Skeletal muscle cell (primary cell): ENCODE measurements at places on chromosomes 4 and X.

- DNase-seq, result no peak
Observed at GRCh38 chrX:45862801-45863200, 662.1 kb upstream of the DIPK2B start.

DNA sequence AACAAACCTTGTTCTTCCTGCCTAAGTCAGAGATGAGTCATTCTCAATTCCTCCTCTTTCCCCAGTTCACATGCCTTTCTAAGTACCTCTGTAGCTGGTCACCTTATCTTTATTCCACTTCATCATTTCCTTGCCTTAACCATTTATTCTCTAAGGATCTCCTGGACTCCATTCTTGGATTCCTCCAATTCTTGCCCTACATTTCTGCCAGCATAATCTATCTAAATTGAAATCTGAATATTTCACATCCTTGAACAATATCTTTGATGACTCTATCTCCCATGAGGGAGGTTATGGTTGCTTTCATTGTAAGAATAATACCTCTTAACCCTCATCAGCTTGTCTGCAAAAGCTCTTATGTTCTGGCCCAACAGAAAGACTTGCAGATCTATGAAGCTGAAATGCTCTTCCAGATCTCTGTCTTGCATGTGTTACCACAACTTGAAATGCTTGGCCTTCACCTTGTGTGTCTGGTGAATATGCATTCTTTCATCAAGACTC, 28.6 kb upstream of the PDE5A start:
- DNase-seq, result peak; percentile 31

- no peak for DNase-seq
Observed at GRCh38 chrX:130083107-130083490, 27.2 kb downstream of the ELF4 start.

DNA sequence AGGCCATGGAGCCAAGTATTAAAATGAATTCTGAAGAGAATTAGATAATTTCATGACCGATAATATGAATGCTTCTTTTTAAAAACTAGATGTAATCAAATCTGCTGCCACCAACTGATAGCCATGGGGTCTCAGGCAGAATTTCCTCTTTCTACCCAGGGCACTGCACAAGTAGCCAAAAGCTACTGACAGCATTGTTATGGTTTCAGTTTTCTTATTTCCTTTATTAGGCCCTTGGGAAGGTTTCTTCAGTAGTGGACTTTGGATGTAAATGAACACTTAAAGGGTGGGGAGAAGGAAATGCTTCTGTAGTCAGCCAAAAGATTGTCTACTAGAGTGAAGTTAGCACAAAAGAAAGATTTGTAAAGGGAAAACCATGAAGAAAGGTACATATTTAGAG, 686.0 kb downstream of the ADGRL3 start:
- DNase-seq, result no peak

DNA sequence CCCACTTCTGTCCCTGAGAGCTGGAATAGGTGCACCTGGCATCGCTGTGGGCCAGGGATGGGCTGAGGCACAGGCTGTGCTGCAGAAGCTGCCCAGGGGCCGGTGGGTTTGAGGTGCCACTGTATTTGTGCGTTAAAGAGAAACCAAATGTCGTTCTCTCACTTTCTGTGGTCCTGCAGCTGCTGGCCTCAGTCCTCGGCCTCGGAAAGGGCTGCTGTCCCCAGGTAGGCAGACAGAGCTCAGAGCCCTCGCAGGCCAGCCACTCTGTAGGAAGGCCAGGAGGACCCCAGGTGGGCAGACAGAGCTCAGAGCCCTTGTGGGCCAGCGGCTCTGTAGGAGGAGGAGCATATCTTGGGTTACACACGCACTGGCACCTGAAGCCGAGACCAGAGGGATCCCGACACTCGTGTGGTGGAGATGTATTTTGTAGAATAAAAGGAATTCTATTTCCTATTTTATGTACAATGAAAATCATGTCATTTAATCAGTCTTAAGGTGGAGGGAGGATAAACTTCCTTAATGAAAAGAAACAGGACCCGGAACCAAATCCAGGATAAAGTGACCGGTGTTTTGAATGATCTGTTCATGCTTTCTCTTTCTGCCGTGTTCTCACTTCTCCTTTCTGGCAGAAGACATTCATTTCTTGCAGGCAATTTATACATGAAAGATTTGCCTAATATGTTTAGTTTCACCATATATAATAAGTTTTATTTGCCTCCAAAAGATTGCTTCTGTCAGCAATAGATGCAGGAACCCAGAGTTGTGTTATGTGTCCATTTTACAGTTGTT, 54.4 kb upstream of the HGFAC start:
- no peak for DNase-seq

- no peak for DNase-seq
Observed at GRCh38 chrX:132730726-132731125, 227.7 kb downstream of the HS6ST2 start.

GRCh38 chr4:67699603-67700002, 1.4 kb downstream of the UBA6 start:
- DNase-seq, result no peak

- no peak for DNase-seq
Observed at GRCh38 chr4:124727331-124727890, 14.9 kb upstream of the ANKRD50 start.

DNA sequence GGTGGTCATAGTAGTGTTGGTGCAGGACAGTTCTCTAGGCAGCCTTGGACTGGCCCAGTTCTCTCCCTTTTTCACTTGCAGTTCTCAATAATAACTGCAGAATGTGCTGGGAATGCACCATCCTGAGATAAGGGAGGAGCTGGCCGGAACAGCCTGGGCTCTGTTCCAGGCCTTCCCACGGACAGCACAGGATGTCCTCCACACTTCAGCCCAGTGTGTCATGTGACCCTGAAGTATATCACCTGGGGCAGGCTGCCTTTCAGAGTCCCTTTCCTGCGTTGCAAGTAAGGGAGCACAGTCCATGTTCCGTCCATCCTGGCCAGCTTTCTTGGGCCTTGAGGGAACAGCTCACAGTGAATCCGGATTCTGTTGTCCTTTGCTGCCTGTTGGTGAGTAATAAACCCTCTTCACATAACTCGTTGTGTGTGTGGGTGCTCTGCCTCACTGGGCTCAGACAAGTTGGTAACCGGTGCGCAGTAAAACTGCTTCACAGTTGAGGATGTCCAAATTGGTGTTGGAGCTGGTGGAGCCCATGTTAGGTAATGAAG, 32.3 kb upstream of the BBS12 start:
- DNase-seq, result peak; percentile 45

DNA sequence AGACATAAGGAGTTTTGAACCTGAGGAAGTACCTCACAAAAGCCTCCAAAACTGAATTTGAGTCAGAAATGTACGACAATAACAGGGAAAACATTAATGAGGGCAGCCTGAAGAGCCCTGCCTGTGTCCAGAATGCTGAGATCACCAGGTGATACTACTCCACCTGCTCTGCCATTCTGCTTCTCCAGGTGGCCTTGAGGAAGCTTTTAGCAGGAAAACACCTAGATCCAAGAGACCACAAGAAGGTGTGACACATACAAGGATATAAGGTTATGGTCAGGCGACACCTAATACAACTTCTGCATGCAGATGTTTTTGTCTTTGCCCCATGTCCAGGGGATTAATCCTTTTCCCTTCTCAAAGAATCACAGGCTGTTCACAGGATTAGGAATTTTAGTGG, 15.3 kb downstream of the SOWAHB start:
- DNase-seq, result no peak

DNA sequence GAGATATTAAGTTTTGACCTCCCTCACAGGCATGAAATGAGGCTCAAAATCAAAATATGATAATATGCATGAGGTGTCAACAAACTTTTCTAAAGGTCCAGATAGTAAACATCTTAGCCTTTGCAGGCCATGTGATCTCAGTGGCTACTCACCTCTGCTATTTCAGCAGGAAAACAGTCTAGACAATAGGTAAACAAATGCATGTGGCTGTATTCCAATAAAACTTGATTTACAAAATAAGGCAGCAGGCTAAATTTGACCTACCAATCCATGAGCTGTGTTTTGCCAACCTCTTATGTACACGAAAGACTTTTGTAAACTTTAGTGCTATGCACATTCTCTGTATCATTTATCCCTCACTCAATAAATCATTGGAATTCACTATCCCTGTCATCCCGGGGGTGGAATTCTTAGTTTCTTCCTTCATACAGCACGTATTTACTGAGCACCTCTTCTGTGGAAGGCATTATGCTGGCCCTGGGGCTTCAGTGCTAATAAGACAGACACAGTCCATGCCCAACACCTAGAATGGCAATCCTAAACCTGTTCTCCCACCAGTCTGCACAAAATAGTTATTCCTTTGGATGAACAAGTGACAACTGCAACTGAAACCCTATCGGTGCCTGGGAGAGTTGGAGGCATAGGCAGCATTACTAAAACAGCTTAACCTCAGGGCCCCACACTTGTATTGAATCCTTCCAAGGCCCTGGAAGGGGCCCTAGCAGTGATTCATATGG, 19.9 kb downstream of the MAGEB17 start:
- no peak for DNase-seq

- no peak for DNase-seq
Observed at GRCh38 chrX:10945498-10945897, 165.6 kb upstream of the HCCS start.

- DNase-seq, result no peak
Observed at GRCh38 chr4:188993871-188994270, 854.6 kb downstream of the TRIML1 start.

GRCh38 chrX:12865359-12865758, 1.5 kb upstream of the TLR7 start:
- DNase-seq, result no peak

DNA sequence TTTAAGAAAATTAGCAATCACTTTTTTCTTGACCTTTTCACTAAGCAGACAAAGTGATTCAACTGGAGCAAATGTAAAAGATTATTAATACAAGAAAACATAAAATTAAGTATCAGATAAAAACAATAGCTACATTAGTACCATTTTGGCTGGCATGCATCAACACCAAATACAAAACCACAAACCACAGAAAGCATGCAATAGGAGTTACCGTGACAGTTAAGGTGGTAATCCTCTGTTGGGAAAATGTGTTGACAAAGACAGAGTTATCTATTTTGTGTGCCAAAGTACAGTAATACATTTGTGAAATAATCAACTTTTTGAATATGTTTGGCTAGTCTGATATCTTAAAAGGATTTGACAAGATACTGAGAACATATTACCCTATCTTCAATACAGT, 89.8 kb upstream of the ETNPPL start:
- no peak for DNase-seq

DNA sequence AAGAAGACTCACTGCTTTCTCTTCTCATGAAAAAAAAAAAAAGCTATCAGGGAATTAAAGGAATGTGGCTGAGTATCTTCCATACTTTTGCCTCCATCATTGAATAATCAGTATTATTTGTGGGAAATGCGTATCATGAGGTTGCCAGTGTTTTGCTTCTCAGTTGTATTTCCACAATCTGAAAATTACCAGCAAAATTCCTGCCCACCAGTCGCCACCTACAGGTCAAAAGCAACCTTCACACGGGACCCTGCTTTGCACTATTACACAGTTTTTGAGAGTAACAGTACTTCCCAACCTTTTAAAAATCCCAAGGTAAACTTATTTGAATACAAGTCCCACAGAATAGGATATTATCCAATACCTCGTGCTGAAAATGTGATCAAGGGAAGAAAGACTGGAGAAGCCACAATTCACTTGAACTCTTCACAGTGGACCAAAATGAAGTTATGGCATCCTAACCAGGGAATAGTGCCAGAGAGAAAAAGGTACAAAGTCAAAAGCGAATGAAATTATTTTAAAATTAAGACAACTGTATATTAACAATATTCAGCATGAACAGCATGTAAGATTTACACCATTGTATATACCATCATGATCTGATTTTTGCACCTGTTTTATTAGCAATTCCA, 30.4 kb downstream of the PGRMC1 start:
- no peak for DNase-seq

DNA sequence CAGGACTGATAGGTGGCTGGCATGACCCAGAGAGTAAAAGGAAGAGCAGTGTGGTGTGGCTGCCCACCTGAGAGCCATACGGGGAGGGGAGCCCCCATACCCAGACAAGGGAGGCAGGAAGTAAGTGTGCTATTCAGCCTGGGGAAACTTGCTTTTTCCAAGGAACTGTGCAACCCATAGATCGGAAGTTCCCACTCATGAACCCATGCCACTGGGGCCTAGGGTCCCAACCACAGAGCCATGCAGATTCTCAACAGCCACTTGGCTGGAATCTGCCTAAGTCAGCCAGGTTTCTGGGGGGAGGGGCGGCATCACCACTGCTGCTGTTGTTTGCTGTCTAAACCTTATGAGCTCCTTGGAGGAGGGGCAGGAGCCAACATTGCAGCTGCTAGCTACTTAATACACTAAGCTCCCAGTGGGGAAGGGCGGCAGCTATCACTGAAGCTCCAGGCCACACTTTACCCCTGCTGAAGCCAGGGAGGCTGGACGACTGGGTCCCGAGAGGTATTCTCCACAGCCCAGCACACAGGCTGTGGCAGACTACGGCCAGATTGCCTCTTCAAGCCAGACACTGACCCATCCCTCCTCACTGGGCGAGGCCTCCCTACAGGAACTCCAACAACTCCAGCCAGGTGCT, 410.4 kb downstream of the INPP4B start:
- DNase-seq, result no peak

- no peak for DNase-seq
Observed at GRCh38 chr4:174503079-174503715, 19.1 kb downstream of the HPGD start.

GRCh38 chr4:186132577-186133242, 28.2 kb downstream of the FAM149A start:
- peak; percentile 23 for DNase-seq

DNA sequence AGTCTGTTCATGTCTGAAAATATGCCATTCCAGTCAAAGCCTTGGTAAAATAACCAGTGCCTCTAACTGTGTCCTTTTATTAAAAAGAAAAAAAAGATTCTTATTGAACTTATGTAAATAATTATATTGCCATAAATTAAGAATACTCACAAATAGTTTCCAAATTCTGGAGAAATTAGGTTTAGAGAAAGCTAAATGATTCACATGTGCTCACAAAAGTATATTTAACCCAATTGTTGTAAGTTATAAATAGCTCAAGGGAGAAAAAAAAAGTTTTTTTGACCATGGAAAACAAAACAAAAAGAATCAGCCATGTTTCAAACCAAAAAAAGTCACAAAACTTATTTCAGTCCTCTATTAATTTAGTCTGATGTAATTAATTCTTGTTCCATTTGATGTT, 25.3 kb upstream of the HERC6 start:
- DNase-seq, result no peak

DNA sequence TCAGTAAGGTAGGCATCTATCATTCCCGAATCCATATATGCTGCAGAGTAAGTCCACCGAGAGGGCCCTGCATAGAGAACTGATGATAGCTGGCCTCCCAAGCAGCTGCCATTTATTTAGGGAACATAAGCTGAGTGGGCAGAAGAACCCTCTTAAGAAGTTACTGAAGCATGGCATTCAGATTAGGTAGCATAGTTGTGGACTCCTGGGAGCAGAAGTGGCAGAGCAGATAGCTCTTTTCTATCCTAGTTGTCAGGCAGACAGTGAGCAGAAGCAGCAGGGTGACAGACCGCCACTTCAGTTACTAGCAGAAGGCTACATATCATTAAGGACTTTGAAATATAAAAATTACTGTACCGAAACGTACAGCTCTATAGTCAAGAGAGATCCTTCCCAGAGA, 454.7 kb downstream of the PPP4R3C start:
- no peak for DNase-seq
